ENCODE measurements at places on chromosomes 13 and 19. TPM values are rescaled to one million over a fixed set of nuclear protein-coding genes. Genes with fewer than 3 reads are reported as not detected.

DNA sequence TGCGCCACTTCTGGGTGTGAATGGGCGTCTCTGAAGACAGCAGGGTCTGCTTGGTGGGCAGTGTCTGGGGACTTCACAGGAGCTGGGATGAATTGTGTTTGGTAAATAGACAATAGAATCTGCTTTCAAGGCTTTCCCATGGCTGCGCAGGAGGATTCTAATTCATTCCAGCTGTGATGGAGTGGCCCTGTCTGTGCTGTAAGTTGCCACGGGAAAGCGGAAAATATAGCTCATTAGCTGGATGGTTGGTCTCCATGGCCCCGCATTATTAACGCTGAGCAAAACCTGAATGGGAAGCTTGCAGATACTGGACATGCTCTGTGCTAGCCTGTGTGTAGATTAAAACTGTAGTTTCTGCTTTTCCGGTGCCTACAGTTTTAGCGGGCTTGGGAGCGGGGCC lies 15.6 kb upstream of the C1QTNF9 start:
- no peak for DNase-seq

DNA sequence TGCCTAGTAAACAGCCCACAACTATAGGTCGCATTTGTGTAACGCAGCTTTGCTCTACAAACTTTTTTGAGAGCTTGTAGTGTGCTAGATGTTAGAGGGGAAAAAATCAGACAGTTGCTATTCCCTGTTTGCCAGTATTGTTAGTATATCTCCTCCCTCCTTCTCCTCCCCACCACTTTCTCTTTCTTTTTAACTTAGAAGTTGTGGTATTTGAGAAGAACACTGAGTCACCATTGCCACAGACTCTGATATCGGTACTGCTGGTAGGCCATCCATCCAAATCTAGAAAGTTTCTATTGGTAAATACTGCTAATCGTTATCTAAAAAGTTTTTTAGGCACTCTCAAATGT lies 666 bp downstream of the POMP start:
- DNase-seq, result no peak

GRCh38 chr19:6286676-6287075 lies 6.9 kb upstream of the MLLT1 start:
- DNase-seq, result no peak

The PGLYRP2 gene
- total RNA-seq, result 0.19 TPM

All from activated naive CD8-positive, alpha-beta T cell treated with anti-CD3 and anti-CD28 coated beads, Interleukin-2, amount 10 ng/mL, durations not matched to agents 7 days and 5 days (primary cell).